ENCODE measurements at places on chromosomes 4 and X.

GRCh38 chrX:55874807-55875206 is 157.3 kb downstream of the RRAGB start:
- DNase-seq = no peak

GRCh38 chr4:168151327-168151726 is 59.0 kb downstream of the ANXA10 start:
- no peak for DNase-seq

DNA sequence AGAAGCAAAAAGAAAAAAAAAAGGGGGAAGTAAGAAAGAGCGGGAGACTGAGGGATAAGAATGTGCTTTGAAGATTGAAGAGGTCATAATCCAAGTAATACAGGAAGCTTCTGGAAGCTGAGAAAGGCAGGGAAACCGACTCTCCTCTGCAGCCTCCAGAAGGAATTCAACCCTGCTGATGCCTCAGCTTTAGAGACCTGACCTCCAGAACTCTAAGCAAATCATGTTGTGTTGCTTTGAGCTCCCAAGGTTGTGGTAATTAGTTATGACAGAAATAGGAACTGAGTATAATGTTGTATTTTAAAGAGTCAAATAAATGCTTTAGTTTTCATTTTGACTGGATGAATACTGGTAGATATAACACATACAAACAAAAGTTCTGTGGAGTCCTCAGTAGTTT is 48.0 kb upstream of the FAT1 start:
- DNase-seq = no peak

DNA sequence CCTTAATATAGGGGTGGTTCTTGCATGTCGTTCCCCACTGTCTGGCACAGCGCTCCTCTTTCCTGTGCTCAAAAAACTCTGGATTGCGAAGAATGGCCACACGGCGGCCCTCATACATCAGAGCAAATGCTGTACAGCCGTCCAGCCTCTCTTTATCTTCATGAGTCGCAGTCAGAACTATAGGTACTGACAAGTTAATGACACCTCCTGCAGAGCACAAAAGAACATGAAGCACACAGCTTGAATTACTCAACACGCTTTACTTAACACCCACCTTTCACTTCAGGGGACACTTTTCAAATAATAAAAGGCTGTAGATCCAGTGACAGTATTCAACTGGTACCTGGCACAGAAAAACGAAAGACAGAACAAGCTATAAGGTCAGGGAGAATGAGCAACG is 65.3 kb downstream of the PAPSS1 start:
- DNase-seq = no peak

DNA sequence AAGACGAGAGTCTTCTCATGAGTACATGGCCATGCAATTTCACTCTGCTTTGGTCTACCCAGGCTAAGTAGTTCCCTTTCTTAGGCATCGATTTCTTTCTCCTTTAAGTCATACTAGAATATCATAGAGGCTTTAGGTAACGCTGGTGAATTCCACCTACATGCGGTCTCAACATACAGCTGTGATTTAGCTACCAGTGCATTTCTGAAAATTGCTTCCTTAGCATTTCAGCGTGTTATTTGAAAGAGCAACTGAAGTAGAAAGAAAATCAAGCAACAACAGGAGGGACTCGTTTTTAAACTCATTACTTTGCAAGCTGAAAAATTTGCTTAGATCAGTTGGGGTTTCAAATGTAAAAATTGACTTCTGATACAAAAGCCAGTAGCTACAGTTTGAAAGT is 48.1 kb upstream of the RASGEF1B start:
- DNase-seq = no peak

DNA sequence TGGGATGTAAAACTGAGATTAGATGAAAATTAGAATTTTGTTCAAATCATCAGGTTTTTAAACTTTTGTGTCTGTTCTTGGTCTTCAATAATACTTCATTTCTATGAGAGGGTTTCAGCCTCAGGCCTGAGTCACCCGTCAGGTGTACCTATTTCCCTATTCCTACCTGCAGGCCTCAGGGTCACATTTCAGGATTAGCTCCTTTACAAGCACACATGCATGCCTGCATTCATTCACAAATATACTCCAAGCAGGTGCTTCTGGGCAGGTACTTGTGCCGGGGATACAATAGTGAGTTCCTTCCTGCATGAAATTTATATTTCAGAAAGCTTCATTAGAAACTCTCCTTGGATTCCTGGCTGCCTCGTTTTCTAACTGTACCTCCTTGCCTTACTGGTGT is 114.9 kb downstream of the SHISA3 start:
- no peak for DNase-seq

- no peak for DNase-seq
Observed at GRCh38 chr4:3835527-3836405, 69.6 kb downstream of the ADRA2C start.

DNA sequence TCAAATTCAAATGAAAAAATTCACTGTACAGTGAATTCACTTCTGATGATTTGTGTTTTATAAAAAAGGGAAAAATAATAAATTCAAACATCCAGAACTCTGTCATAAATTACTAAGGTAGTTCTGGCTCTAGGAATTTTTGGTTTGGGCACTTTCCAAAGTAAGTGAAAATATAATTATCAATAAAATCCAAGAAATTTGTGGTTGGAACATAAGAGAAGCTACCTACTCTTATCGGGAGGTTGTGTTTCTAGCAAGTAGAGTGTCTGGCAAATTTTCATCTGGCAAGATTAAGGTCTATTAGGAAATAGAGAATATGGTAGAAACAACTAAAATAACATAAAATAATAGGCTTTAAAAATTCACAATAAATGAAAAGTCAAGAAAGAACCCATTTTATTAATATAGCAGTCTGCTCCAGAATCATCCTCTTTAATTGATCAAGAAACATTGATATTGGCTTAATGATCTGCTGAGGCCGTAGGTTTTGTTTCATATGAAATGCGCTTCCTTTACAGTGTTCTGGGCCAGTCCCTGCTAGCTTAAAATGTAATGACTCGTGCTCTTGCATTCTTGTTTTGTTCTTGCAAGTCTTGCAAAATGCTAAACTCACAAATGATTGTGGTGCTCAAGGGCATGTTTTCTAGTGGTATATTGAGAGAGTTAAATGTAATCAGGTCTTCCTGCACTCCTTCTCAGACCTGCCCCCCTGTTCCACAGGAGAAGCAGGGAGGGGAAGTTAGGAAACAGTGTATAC is 331.4 kb downstream of the RAPGEF2 start:
- DNase-seq = no peak

DNA sequence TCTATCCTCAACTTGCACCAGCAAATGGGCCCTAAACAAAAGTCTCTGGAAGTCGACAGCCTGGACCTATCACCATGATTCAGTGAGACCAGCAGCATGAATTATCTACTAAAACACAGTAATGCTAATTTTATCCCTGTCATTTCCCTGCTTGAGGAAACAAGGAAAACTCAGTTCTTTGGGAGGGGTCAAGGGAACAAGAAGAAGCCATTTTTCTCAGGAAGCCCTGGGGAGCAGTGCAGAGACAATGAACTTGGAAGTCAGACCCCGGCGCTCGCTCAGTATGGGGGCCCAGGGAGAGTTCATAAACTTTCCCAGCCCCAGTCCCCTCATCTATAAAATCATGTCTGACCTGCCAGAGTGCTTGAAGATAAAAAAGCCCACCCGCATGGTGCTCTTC is 50.4 kb downstream of the DCTD start:
- no peak for DNase-seq

DNA sequence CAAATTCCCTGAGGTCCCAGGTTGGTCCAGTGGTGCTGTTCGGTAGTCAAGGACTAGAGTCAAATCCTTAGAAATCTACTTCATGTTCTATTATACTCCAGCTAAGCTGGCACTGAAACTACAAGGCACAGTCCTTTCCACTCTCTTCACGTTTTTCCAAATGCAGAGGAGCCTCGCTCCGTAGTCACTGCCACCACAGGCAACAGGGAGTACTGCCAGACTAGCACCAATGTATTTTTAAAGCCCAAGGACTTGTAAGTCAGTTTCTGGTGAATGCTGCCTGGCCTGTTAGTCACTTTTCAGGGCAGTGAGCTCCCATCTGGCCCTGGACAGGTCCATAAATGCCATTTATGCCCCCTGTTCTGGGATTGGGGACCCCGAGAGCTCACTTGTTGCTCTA is 323.5 kb downstream of the FAM47A start:
- no peak for DNase-seq

DNA sequence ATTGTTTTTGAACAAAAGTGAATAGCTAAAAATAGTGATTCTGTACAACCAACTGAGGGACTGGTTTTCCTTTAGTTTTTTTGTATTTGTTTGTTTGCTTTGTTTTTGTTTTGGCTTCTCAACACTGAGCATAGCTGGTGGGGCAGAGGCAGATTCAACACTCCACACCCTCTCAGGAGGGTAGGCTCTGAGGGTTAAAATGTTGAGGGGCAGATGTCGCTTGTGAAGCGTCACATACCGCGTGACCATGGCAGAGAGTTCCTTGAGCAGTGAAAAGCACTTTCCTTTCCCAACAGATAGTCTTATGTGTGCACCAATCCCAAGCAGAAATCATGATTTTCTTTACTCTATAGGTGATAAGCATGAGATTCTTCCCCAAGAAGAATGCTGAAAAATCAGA is 155.0 kb downstream of the PALLD start:
- DNase-seq = no peak

DNA sequence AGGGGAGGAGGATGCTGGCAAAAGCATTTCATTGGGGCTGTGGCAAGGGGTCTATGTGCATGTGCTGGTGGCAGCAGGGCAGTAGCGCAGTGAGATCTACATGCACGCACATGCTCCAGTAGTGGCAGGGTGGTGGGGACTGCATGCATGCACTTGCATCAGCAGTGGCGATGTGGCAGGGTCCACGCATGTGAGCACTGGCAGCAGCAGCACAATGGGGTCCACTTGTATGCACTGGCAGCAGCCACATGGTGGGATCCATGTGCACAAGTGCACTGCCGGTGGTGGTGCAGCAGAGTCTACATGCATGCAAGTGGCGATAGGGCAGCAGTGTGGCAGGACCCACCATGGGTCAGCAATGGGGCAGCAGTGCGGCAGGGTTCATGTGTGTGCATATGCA is 233.1 kb downstream of the THOC2 start:
- DNase-seq = no peak

DNA sequence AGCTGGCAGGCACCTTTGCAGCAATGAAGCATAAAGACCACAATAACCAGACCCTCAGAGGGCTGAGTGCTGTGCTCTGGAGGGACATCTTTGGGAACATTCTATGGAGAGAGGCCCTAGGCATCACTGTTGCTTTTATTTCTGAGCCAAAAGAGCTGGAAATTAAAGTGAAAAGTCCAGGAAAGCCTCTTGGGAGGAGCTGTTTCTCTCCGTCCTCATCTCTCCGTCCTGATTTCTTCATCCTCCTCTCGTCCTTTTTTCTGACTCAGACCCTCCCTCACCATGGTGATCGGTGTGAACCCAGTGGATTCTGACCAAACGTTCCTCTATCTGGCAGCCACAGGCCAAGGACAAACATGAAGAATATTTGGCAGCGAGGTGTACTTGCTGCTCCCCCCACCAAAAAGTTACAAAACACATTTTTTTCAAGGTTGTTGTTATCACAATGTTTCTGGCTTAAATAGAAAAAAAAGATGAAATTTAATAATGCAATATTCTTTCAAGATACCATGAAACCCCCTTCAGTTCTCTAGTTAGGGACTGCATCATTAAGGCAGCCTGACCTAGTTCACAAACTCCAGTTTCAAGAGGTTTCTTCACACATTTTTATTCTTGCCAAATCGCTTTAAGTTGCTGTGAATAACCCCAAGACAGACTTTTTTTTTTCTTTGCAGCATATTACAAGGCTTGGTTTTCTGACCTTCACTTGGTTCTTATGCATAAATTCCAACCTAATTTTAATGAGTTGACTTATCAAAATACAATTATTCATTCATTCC is 80.2 kb downstream of the SCD5 start:
- DNase-seq = no peak

DNA sequence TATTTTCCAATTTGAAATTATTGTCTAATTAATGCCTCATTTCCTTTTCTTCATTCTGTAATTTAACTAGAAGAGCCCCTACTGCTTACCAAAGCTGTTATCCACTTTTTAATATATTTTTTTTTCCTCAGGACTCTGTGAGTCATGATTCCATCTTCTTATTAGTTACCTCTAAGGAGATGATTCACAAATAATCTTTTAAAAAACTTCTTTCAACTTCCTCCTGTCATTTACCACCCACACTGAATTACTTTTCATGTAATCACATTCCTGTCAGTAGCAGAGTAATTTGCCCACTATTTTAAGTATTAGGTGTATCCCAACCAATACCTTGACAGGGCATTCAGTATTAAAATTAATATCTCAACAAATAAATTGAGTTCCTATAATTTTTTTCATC is 470.9 kb upstream of the ADGRL3 start:
- DNase-seq = no peak

- DNase-seq = no peak
Observed at GRCh38 chr4:56976283-56976836, 1.0 kb downstream of the NOA1 start.

DNA sequence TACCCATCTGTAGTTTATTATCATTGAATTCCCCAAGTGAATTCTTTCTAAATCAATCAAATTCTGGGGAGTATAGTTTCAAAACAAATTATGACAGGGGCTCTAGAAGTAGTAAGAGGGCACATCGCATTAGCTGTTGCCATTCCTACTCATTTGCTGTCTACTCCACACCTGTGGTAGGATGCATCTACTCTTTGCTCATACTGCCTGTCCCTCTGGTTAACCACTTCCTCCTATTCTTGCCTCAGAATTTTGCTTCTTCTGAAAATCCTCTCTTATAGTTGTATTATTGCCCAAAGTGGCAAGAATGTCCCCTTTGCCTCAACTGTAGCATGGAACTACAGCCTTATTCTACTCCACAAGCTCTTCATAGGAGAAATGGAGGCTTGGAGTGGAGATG is 12.7 kb upstream of the DGKK start:
- no peak for DNase-seq

DNA sequence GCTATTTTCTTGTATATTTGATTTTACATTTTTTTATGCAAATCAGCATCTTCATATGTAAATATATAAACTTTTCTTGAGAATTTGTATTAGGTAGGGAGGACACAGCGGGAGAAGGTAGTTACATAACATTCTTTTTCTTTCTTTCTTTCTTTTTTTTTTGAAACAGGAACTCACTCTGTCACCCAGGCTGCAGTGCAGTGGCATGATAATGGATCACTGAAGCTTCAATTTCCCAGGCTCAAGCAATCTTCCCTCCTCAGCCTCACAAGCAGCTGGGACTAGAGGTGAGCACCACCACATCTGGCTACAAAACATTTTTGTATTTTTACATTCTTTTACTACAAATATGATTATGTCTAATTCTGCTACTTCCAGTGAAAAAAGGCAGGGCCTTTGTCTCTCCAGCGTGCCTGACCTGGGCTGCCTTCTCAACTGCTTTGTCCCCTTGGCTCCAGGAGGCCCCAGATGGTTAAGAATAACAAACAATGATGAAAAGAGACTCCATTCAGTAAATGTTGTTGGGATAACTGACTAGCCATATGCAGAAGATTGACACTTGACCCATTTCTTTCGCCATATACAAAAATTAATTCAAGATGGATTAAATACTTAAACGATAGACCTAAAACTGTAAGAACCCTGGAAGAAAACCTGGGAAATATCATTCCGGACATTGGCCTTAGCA is 46.5 kb upstream of the FAT4 start:
- no peak for DNase-seq

- DNase-seq = no peak
Observed at GRCh38 chr4:162115333-162115732, 48.5 kb downstream of the FSTL5 start.

Data from activated CD4-positive, alpha-beta T cell treated with anti-CD3 and anti-CD28 coated beads, Interleukin-2, amount 50 U/mL, for 4 hours (primary cell).